ENCODE measurements at places on chromosomes 6 and 20.
A peak's percentile ranks its signal among the peaks of the same experiment; 100 is the strongest.

- no peak for DNase-seq
These were observed 802 bp upstream of the RRBP1 start for GRCh38 chr20:17682889-17683198.

DNA sequence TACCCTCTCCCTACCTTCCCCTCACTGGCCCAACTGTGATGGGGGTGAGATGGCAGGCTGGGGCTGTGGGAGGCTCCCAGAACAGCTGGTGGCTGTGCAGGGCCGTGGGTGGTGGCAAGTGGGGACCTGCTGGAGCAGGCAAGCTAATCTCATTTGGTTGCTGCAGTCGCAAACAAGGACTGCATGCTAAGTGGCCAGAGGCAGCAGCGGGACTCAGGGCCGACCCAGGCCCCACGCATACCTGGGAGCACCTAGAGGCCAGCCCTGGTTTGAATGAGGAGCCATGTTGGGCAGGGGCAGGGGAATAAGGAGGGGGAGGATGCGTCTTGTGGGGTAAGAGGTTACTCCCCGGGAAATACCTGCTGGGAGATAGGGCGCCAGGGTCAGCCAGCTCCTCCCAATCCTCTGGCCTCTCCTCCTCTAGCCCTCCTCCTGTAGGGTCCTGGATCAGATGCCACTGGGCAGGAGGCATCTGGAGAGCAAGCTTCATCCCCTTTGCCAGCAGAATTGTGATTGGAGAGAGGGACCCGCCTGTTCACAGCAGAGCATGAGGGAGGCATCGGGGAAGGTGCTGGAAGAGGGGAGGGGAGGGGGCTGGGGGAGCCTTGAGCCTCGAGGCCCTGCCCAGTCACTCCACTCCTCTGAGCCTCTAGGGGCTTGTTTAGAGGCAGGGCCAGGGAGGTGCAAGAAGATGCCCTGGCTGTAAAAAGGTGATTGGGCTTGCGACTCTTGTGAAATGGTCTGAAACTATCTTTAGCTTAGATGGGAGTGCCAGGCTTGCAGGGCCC is 24.3 kb upstream of the CDH22 start:
- DNase-seq: no peak

- no peak for DNase-seq
These were observed 3.0 kb downstream of the VARS2 start for GRCh38 chr6:30917041-30917440.

DNA sequence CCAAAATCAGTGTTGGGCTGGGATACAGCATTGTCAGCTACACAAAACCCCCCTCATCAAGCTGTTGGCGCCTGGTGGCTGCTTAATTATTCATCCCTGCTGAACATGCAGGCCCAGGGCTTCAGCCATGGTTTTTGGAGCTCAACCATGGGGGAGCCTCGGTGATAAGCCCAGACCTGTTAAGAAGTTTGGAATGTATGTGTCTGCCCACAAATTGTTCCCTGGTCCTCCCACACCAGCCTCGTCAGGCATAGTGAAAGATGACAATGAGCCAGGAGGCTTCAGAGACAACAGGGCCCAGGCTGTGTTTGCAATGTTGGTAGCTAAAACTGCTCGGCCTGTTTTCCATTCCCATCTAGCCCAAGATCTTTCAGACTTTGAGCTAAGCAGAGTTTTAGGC is 34.8 kb upstream of the SIRPA start:
- no peak for DNase-seq

- no peak for DNase-seq
These were observed 15.1 kb downstream of the GLYATL3 start for GRCh38 chr6:49514571-49515484.

- no peak for DNase-seq
These were observed 324.5 kb downstream of the PREX1 start for GRCh38 chr20:48503166-48503815.

GRCh38 chr20:15122613-15123012 is 785.2 kb upstream of the FLRT3 start:
- no peak for DNase-seq

GRCh38 chr6:17688481-17688880 is 18.2 kb downstream of the NUP153 start:
- DNase-seq: no peak

DNA sequence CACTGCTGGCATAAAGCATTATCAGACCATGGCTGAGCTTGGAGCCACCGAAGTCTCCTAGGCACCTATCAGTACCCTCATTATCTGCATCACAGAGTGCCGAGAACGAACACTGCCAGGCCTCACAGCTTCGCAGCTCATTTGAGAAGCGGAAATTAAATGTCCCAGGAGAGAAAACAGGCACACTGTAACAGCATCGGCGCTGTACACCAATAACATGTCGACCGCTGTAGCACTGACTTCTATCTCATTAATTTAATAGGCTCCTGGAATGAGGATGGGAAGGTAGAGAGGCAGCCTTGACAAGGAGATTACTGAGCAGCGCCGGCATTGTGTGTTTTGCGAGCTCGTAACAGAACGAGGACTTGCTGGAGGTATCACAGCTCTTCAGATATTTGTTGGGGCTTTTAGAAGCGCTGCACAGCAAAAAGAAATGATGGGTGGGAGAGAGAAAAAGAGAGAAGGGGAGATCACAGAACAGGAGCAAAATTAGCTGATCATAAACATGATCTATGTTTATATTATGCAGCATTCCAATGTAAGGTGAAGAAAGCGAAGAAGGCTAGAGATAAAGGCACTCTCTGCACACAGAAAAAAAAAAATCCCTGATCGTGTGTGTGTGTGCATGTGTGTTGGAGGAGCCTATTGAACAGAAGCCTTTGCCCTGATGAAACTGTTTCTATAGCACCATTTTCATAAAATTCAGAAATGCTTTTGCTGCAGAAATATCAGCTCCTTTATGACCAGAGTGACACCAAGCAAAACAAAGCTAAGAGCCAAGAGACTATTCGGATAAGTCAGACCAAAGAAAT is 29.2 kb downstream of the ID4 start:
- DNase-seq: no peak

- no peak for DNase-seq
These were observed 698.2 kb downstream of the COL12A1 start for GRCh38 chr6:74507649-74508048.

GRCh38 chr6:166419717-166420116 is 37.0 kb upstream of the MPC1 start:
- peak; percentile 26 for DNase-seq

DNA sequence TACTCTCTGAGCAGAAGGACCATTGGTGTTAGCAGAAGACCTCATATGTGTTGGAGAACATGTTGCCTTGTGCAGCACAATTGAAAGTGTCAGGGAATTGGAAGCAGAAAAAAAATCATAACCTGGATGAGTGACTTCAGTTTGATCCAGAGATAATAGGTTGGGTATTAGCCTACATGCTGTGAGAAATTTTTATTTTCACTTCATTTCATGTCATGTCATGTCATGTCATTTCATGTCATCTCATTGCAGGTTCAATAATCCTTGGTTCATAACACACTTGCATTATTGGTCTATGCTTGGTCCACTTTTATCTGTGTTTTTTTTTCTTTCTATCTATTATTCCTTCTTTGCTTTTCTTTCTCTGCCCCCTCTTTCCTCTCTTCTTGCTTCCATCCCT is 34.3 kb downstream of the AKAP7 start:
- DNase-seq: no peak

DNA sequence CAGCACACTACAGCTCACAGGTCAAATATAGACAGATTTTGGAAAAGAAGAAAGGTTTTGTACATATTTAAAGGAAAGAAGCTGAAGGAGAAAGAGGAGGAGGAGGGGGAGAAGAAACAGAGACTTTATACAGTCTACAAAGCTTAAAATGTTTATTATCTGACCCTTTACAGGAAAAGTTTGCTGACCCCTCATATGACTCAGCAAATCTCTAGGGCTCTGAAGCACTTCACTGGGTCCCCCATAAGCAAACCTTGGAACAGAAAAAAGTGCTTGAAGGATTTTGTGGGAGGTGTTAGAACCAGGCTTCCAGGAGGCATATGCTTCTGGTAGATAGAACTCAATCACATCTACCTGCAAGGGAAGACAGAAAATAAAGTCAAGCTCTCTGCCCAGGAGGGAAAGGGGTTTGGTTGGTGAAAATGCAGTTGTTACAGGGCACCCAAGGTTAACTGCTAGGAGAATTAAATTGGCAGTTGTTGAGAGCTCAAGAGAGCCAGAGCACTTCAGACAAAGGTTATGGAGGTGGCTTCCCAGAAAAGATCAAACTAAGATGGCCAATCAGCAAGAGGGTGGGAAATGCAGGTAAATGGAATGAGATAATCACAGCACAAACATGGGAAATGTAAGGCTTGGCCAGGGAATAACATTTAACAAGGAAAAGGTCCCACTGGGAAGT is 207.4 kb upstream of the SGK1 start:
- DNase-seq: no peak

- DNase-seq: no peak
These were observed 63.6 kb downstream of the CARMIL1 start for GRCh38 chr6:25342802-25343201.

GRCh38 chr6:12013307-12013719 is 1.2 kb downstream of the HIVEP1 start:
- no peak for DNase-seq

GRCh38 chr6:44201638-44202303 is 15.0 kb upstream of the MYMX start:
- DNase-seq: no peak

GRCh38 chr6:7806711-7807110 is 80.8 kb downstream of the BMP6 start:
- no peak for DNase-seq

- DNase-seq: no peak
These were observed 113.9 kb downstream of the GMPR start for GRCh38 chr6:16352258-16352635.

DNA sequence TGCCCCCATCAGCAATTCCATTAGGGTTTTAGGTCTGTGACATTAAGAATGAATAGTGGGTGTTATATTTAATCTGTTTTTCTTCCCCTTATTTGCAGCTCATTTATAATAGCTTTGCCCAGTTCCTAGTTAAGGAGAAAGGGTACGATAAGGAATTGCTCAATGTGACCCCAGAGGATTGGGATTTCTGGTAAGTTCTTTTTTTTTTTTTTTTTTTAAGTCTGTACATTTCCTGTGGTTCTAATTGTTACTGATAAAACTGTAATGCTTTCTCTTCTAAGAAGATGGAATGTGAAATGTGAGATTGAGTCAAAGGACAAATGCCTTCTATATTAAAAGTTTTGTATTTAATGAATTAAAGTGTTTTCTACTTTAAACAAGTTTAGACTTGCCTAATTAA is 5.5 kb downstream of the NT5DC1 start:
- DNase-seq: no peak

- no peak for DNase-seq
These were observed 38.0 kb downstream of the PKHD1 start for GRCh38 chr6:52049252-52050050.

GRCh38 chr6:170471491-170471890 is 81.6 kb downstream of the PSMB1 start:
- no peak for DNase-seq

- DNase-seq: no peak
These were observed 123.1 kb downstream of the OLIG3 start for GRCh38 chr6:137370871-137371633.

GRCh38 chr6:107665382-107665781 is 158.7 kb downstream of the SCML4 start:
- no peak for DNase-seq

DNA sequence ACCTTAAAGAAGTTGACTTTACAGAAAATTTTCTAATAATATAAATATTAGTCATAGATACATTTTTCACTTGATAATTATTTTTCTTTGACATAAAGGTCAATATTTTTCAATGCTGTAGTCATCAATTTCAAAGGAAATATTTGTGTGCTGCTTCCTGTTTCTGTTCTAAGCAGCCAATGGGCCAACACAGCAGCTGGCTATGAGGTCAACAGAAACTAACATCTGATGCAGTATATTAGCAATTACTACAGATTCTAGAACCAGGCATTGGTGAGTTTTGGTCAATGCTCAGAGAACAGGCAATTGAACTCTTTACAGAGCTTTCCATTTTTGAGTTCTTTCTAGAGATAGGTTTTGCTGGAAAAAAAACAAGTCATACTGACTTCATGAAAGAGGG is 669.6 kb upstream of the NRSN1 start:
- DNase-seq: no peak

- no peak for DNase-seq
These were observed 440.0 kb downstream of the HAO1 start for GRCh38 chr20:7500231-7500663.

GRCh38 chr6:148414836-148415235 is 72.2 kb downstream of the SASH1 start:
- no peak for DNase-seq

DNA sequence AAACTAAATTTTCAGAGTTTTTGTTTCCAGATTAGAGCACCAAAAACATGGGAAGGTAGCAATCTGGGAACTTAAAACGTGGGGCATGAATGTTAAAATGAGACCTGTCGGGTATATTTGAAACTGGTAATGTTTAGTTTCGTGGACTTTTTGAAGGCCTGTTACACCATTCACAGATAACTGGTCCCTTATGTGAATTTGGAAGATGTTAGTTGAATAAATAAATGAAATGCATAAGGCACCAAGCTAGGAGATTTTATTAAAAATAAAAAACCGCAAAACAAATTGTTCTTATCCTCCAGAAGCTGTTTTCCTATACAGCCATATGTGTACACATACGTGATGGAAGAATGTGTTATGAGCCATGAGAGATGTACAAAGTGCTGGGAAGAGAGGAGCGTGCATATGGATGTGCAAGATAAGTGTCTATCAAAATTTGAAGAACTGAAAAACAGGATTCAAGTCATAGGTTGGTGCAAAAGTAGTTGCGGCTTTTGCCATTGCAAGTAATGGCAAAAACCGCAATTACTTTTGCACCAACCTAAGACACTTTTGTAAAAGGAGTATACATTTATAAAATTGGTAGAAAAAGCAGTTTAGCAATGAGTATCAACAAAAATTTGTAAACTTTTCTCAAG is 700 bp upstream of the MCUR1 start:
- DNase-seq: no peak

DNA sequence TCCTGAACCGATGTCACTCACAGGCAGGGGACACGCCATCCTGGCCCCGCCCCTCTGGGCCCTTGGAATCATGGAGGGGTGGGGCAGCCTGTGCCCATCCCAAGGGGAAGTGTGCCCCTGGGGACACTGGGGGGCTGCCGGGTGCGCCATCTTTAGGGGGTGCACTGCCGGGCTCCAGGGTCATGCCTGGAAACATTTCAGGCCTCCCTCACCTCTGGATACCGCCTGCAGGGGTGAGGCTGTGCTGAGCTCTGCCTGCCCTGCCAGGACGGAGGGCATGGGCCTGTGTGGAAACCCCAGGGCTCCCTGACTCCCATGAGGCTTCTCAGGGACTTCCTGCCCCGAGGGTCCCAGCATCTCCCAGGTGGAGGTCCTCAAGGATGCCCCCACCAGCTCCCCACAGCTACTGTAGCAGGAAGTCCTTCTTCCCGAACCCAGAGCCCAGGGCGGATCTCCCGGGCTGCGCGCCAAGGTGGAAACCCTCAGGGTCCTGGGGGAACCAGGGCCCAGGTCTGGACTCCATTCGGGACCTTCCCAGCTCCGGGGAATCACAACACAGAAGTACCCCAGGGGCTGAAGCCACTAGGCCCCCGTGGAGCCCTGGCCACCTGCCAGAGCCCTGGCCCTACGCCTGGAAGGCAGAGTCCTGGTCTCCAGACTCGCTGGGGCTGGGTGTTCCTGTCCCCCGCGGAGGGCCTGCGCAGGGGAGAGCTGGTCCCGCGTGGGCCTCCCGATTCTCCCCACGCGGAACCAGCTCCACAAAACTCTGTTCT is 15.6 kb downstream of the CHRNA4 start:
- DNase-seq: no peak
